Astrocyte (in vitro differentiated cells and primary cell): ENCODE measurements at places on chromosomes 1 and 21.

GRCh38 chr1:28983509-28984310, 69.3 kb downstream of the EPB41 start:
- H3K27ac ChIP-seq: no peak overlapping the region
- no peaks in the 10 kb centered on the region for H3K36me3 ChIP-seq
- H3K4me1 ChIP-seq: no peaks in the 10 kb centered on the region

GRCh38 chr1:38657207-38657840, 202.2 kb downstream of the RRAGC start:
- no peak for DNase-seq
- no peaks in the 10 kb centered on the region for H3K36me3 ChIP-seq
- peaks cover 7% of the 10 kb centered on the region for H3K27me3 ChIP-seq
- no peak overlapping the region for H3K4me3 ChIP-seq
- H3K4me1 ChIP-seq: no peaks in the 10 kb centered on the region

DNA sequence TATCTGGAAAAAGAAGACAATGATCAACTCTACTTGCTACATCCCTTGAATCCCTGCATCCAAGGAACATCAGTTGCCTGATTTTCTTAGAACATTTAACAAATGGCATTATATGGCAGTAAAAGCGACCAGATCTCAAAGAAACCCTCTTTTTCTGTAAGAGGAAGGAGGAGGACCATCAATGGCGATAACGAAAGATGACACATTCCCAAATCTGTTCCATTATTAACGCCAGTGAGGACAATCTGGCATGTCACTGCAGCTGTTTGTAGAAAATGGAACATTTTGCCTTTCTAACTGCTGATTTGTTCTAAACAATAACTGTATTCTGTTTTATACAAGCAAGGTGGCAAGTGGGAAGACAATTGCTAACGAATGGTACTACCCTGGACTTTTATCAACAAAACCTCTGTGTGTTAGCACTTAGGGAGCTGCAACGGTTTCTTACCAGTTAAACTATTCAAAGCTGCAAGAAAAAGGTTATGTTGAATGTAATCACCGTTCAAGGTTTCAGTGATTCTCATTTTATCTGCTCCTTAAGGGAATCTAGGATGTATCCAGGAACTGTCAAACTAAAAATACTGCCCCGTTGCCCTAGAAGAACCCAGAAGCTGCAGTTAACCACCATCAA, 251.9 kb downstream of the SDCCAG8 start:
- DNase-seq: no peak
- H3K4me3 ChIP-seq: no peak overlapping the region
- H3K27me3 ChIP-seq: no peaks in the 10 kb centered on the region
- peaks cover 11% of the 10 kb centered on the region for H3K36me3 ChIP-seq

- H3K27me3 ChIP-seq: peaks cover 2% of the 10 kb centered on the region
- no peak for DNase-seq
- no peak overlapping the region for H3K27ac ChIP-seq
- no peaks in the 10 kb centered on the region for H3K36me3 ChIP-seq
Observed at GRCh38 chr1:29858646-29859045, 622.3 kb downstream of the PTPRU start.

- peaks cover 1% of the 10 kb centered on the region for H3K4me1 ChIP-seq
- H3K27me3 ChIP-seq: no peaks in the 10 kb centered on the region
- no peak for DNase-seq
- no peak overlapping the region for H3K4me3 ChIP-seq
- no peaks in the 10 kb centered on the region for H3K36me3 ChIP-seq
Observed at GRCh38 chr1:27132147-27132546, 22.8 kb downstream of the SLC9A1 start.

- no peak overlapping the region for H3K4me3 ChIP-seq
- H3K27me3 ChIP-seq: no peaks in the 10 kb centered on the region
- DNase-seq: no peak
- H3K4me1 ChIP-seq: no peaks in the 10 kb centered on the region
- peaks cover 22% of the 10 kb centered on the region for H3K36me3 ChIP-seq
Observed at GRCh38 chr1:92262516-92262915, 36.3 kb downstream of the GLMN start.

GRCh38 chr1:8992936-8993687, 33.1 kb downstream of the SLC2A7 start:
- no peak for DNase-seq
- no peaks in the 10 kb centered on the region for H3K27me3 ChIP-seq
- H3K4me1 ChIP-seq: no peaks in the 10 kb centered on the region
- no peaks in the 10 kb centered on the region for H3K36me3 ChIP-seq
- no peak overlapping the region for H3K27ac ChIP-seq

DNA sequence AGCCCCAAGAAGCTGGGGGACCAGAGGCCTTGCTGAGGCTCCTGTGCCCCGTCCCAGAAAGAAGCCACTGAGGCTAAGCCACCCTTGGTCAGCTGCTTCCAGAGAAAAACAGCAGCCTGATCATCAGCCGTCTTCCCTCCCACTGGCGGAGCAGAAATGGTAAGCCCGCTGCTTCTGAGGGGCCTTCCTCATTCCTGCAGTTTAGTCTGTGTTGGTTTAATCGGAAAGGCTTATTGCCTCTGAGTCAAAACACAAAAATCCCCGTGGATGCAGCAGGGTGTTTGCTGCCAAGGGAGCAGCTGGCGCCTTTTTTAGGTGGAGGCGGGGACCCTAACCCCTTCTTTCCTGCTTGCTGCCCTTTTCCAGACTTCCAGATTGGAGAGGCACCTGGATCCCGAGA, 33.9 kb downstream of the SPSB1 start:
- peaks cover 31% of the 10 kb centered on the region for H3K4me1 ChIP-seq
- H3K27ac ChIP-seq: peak overlapping the region; percentile 36
- H3K27me3 ChIP-seq: no peaks in the 10 kb centered on the region
- no peak overlapping the region for H3K4me3 ChIP-seq
- no peaks in the 10 kb centered on the region for H3K36me3 ChIP-seq
- peak; percentile 84 for DNase-seq

DNA sequence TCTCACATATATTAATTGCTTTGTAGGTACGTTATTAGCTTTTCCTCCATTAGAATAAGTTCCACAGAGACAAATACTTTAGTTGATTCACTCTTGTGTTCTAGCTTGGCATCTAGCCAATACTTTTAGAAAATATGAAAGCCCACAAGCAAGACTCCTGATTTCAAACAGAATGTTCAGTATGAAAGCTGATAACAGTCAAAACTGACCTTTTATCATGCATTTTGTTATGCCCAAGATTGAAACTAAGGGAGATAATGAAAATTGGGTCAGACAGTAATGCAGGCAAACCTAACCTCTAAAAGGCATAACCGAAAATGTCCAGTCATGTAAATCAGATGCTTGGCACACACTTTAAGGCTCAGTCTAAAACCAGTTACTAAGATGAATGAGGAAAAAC, 61.7 kb downstream of the ERICH3 start:
- H3K4me3 ChIP-seq: no peak overlapping the region
- H3K36me3 ChIP-seq: no peaks in the 10 kb centered on the region
- H3K27ac ChIP-seq: no peak overlapping the region

- no peak overlapping the region for H3K4me3 ChIP-seq
- H3K36me3 ChIP-seq: peaks cover 23% of the 10 kb centered on the region
- H3K27ac ChIP-seq: no peak overlapping the region
Observed at GRCh38 chr1:92310185-92310597, 11.3 kb downstream of the RPAP2 start.

DNA sequence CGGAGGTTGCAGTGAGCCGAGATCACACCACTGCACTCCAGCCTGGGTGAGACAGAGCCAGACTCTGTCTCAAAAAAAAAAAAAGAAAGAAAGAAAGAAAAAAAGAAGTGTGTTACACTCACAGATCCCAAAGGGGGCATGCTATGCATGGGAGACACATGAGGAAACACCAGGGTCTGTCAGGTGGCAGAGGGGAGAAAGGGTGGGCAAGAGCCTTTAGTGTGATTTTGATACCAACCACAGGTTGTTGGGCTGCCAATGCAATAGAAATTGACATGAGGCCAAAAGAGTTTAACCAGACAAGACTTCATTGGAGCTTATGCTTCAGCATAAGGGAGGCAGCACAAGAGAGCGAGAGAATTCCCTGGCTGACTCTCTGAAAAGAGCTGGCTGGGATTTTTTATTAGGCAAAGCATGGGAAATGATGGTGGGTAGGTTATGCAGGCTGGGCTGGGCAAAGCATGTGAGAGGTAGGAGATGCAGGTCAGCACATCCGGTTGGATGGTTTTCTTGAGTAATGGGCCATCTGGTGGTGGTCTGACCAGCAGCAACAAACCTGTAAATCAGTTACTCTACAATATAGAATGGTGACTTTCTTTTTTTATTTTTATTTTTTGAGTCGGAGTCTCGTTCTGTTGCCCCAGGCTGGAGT, 11.7 kb upstream of the EXTL1 start:
- no peak overlapping the region for H3K27ac ChIP-seq
- no peaks in the 10 kb centered on the region for H3K4me1 ChIP-seq
- no peaks in the 10 kb centered on the region for H3K27me3 ChIP-seq
- no peak overlapping the region for H3K4me3 ChIP-seq

- DNase-seq: no peak
- no peaks in the 10 kb centered on the region for H3K36me3 ChIP-seq
- H3K27ac ChIP-seq: no peak overlapping the region
- no peaks in the 10 kb centered on the region for H3K4me1 ChIP-seq
Observed at GRCh38 chr1:204756811-204757210, 71.3 kb upstream of the LRRN2 start.

DNA sequence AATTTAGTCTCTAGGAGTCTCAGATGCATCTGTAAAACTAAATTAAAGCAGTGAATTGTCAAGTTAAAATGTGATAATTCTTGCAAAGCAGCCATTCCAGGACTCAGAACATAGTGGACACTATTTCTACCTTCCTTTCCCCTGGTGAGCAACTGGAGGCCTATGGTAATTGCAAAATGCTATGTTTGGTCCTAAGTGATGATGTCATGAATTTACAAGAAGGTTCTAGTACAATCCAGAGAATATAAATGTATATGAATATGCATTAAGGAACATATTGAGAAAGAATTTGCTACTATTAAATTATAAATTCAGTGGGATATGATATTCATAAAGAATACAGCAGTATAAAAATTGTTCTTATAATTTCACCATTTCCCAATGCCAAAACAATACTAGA, 32.6 kb downstream of the OMA1 start:
- H3K4me3 ChIP-seq: no peak overlapping the region
- DNase-seq: no peak
- H3K4me1 ChIP-seq: no peaks in the 10 kb centered on the region
- H3K36me3 ChIP-seq: no peaks in the 10 kb centered on the region
- no peaks in the 10 kb centered on the region for H3K27me3 ChIP-seq
- no peak overlapping the region for H3K27ac ChIP-seq

DNA sequence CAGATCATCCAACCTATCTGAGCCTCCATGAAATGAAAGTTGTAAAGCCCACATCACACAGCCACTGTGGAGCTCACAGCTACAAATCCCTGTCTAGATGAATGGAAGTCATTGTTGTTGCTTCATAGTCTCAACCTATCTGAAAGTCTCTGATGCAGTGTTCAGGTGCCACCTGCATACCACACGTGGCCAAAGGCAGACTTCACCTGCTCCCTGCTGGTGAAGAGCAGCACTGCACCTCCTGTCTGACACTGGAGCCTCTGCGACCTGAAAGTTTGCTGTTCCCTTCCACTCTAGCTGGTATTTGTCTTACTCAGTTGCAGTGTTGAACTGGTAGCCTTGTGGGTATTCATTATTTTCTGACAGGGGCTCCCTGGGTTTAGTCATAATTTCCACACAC, 18.4 kb downstream of the LORICRIN start:
- no peaks in the 10 kb centered on the region for H3K27me3 ChIP-seq
- H3K36me3 ChIP-seq: no peaks in the 10 kb centered on the region
- no peak for DNase-seq
- H3K27ac ChIP-seq: no peak overlapping the region

GRCh38 chr1:164562947-164563520, 4.0 kb downstream of the PBX1 start:
- no peaks in the 10 kb centered on the region for H3K36me3 ChIP-seq
- no peak overlapping the region for H3K27ac ChIP-seq
- no peak for DNase-seq
- H3K27me3 ChIP-seq: no peaks in the 10 kb centered on the region
- H3K4me1 ChIP-seq: peaks cover 3% of the 10 kb centered on the region

DNA sequence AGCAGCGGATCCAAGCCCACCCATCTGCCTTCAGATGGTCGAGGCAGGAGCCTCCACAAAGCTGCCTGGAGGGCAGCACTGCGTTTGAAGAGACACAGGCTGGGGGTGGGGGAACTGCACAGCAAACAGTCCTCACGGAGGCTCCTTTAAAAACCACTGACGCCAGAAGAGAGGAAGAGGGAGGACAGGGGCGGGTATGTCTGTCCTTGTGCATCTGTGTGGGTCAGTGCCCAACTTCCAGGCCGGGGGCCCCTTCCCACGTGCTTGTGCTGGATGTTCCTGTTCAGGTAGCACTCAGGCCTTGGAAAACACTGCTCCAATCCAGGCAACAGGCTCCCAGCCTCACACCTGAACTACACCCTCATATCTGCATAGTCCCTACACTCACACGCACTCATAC, 7.7 kb downstream of the AHDC1 start:
- H3K27me3 ChIP-seq: no peaks in the 10 kb centered on the region
- H3K27ac ChIP-seq: no peak overlapping the region
- peaks cover 82% of the 10 kb centered on the region for H3K4me1 ChIP-seq
- no peak overlapping the region for H3K4me3 ChIP-seq

GRCh38 chr1:59522925-59523505, 226.1 kb downstream of the FGGY start:
- no peak overlapping the region for H3K27ac ChIP-seq
- H3K4me1 ChIP-seq: peaks cover 12% of the 10 kb centered on the region
- DNase-seq: no peak
- no peaks in the 10 kb centered on the region for H3K27me3 ChIP-seq
- H3K4me3 ChIP-seq: no peak overlapping the region
- no peaks in the 10 kb centered on the region for H3K36me3 ChIP-seq
